Activated CD4-positive, alpha-beta memory T cell treated with anti-CD3 and anti-CD28 coated beads, Interleukin-2, amount 10 ng/mL, durations not matched to agents 7 days and 5 days (primary cell): ENCODE measurements at places on chromosomes 7 and 10. TPM values are rescaled to one million over a fixed set of nuclear protein-coding genes. Genes with fewer than 3 reads are reported as not detected.
A peak's percentile ranks its signal among the peaks of the same experiment; 100 is the strongest.

DNA sequence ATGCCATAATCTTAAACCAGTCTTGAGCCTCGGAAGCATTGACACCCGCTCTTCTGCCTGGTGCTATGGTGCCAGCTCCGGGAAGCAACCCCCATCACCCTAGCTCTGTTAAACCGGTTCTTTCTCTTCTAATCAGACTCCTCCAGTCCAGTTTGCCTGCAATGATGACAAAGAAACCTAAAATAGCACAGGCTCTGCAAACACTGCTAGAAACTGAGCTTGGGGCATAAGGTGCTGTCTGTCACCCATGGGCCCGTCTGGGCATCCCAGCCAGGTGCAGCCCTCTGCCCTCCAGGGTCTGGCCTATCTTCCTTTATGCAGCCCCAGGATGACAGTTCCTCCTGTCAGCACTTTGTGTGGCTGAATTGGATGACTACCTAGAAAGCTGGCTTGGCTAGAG, 14.2 kb upstream of the CAMK2G start:
- no peak for DNase-seq
- H3K27ac ChIP-seq: no peak overlapping the region
- H3K4me3 ChIP-seq: no peak overlapping the region
- peaks cover 16% of the 10 kb centered on the region for H3K4me1 ChIP-seq

GRCh38 chr10:74174521-74174920, 23.5 kb downstream of the ADK start:
- H3K4me3 ChIP-seq: no peak overlapping the region
- H3K4me1 ChIP-seq: peaks cover 29% of the 10 kb centered on the region
- H3K27me3 ChIP-seq: no peaks in the 10 kb centered on the region
- no peaks in the 10 kb centered on the region for H3K36me3 ChIP-seq
- no peak overlapping the region for H3K27ac ChIP-seq

DNA sequence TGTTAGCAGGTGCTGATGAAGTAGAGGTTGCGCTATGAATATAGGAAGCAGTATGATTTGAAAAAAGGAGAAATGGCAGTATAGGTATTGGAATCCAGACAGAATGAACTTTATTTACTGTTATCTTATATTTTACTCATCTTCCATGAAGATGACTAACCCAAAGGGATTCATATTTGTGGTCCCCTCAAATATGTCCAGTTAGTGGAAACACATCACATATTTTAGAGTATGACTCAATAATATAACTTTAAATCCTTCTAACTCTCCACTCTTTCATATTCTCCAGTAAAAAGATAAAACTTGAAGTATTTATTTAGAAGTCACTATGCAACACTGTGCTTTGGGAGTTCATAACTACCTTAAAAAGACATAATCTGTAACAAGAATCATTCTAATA, 286.5 kb upstream of the LRRTM3 start:
- no peak overlapping the region for H3K27ac ChIP-seq
- H3K36me3 ChIP-seq: no peaks in the 10 kb centered on the region
- no peak for DNase-seq
- H3K27me3 ChIP-seq: no peaks in the 10 kb centered on the region
- H3K4me1 ChIP-seq: no peaks in the 10 kb centered on the region

DNA sequence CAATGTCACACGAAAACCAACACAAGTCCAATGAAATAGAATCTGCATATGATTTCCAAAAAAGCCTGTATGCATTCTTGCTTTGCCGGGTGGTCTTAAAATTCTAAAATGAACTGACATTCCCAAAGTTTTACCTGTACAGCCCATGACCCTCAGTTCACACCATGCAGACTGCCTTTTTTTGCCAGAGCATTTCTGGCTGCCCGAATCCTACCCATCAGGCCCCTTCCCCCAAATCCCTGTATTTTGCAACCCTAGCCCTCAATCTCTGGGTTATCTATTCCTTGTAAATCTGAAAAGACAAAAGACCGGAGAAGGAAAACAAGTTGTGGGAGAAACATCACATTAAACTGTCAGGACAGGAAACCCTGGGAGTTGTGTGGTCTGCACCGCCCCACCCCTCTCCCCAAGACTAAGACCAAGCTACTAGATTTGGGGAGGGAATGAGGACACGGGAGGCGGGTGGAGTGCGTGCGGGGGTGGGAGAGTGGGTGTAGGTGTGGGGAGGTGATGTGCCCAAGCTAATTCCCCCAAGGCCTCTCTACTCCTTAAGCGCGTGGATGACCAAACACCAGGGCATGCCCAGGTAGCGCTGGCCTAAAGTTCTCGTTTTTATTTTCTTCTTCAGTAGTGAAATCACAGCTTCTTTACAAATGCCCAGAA, 1.4 kb downstream of the JCAD start:
- H3K4me3 ChIP-seq: no peak overlapping the region
- H3K36me3 ChIP-seq: peaks cover 3% of the 10 kb centered on the region
- H3K4me1 ChIP-seq: peaks cover 7% of the 10 kb centered on the region
- no peak overlapping the region for H3K27ac ChIP-seq

DNA sequence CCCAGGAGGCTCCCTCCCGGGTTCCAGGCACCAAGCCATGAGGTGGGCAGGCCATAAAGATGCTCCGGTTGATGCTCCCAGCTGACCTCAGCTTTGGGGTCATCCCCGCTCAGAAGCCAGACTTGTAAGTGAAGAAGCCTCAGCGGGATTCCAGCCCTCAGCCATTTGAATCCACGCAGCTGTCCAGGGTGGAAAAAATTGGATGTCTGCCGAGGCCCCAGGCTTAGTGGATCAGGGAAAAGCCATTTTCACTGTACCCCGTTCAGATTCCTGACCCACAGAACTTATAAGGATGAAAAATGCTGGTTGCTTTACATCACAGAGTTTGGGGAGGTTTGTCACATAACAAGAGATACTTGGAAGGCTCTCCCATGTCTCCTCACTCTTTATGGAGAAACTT, 49.2 kb upstream of the CPN1 start:
- peaks cover 40% of the 10 kb centered on the region for H3K27me3 ChIP-seq
- H3K4me1 ChIP-seq: peaks cover 3% of the 10 kb centered on the region
- DNase-seq: no peak
- H3K4me3 ChIP-seq: no peak overlapping the region
- H3K36me3 ChIP-seq: peaks cover 3% of the 10 kb centered on the region

- H3K4me1 ChIP-seq: no peaks in the 10 kb centered on the region
- DNase-seq: no peak
- H3K4me3 ChIP-seq: no peak overlapping the region
- no peaks in the 10 kb centered on the region for H3K36me3 ChIP-seq
- no peak overlapping the region for H3K27ac ChIP-seq
These were observed 8.4 kb downstream of the AQP1 start for GRCh38 chr7:30920021-30920583.

- H3K4me3 ChIP-seq: no peak overlapping the region
- H3K27me3 ChIP-seq: no peaks in the 10 kb centered on the region
- H3K27ac ChIP-seq: no peak overlapping the region
- H3K36me3 ChIP-seq: no peaks in the 10 kb centered on the region
- no peaks in the 10 kb centered on the region for H3K4me1 ChIP-seq
These were observed 293.1 kb downstream of the C7orf25 start for GRCh38 chr7:42618651-42619360.

- H3K36me3 ChIP-seq: no peaks in the 10 kb centered on the region
- no peak within 1 kb of the TSS for H3K4me3 ChIP-seq
- peaks cover 13% of the 10 kb centered on the region for H3K4me1 ChIP-seq
- DNase-seq: no peak
- H3K27ac ChIP-seq: no peak within 1 kb of the TSS
These were observed at the start of gene PRSS2 for GRCh38 chr7:142770661-142771352. Gene PRSS2 (plus strand): TSS chr7:142770970. CDS start chr7:142770983, 13 bp downstream.

DNA sequence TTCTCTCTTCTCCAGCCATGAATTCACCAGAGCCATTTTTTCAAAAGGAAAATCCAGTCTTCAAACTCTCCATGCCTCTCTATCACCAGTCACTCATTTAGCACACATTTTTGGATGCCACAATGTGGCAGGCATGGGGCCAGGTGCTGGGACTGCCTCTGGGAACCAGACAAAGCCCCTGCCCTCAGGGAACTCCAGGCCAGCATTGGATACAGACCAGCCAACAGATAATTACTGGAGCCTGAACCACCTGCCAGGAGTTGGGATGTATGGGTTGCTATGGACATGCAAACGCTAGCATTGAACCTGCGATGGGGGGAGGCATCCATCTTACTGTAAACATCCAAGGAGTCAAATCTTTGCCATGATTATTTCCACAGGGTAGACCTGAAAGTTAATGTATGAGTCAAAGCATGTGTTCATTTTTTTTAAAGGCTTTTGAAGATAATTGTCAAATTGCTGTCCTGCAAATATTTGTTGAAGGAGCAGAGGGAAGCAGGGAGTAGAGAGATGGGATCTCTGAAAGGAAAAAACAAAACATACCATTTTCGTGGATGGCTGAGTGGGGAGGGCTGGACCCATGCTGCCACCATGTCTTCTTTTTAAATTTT, 43.2 kb downstream of the SRRM3 start:
- H3K27ac ChIP-seq: no peak overlapping the region
- H3K36me3 ChIP-seq: no peaks in the 10 kb centered on the region
- peaks cover 6% of the 10 kb centered on the region for H3K27me3 ChIP-seq
- no peak for DNase-seq
- no peak overlapping the region for H3K4me3 ChIP-seq

- H3K27me3 ChIP-seq: no peaks in the 10 kb centered on the region
- peak overlapping the region; percentile 80 for H3K27ac ChIP-seq
- peaks cover 33% of the 10 kb centered on the region for H3K36me3 ChIP-seq
- no peak for DNase-seq
These were observed 23.2 kb downstream of the NT5C3A start for GRCh38 chr7:33039257-33039902.

DNA sequence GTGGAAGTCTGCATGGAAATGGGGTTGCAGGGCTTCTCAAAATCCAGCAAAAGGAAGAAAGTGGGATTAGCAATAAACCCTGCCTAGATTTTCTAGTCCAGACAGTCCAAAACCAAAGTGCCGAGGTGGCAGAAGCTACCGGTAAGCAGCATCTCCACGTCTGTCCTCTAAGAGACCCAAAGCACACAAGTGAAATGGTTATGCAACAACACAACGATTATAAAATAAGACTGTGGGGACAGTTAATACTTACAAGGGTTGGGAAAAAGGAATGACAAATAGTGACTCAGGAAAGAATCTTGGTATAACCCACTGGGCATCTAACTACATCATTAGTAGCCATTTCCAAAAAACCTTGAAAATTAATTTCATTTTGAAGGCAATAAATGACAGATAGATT, 24.7 kb downstream of the CREB3L2 start:
- H3K36me3 ChIP-seq: peaks cover 22% of the 10 kb centered on the region
- DNase-seq: no peak
- H3K27me3 ChIP-seq: no peaks in the 10 kb centered on the region
- H3K27ac ChIP-seq: no peak overlapping the region
- no peaks in the 10 kb centered on the region for H3K4me1 ChIP-seq

DNA sequence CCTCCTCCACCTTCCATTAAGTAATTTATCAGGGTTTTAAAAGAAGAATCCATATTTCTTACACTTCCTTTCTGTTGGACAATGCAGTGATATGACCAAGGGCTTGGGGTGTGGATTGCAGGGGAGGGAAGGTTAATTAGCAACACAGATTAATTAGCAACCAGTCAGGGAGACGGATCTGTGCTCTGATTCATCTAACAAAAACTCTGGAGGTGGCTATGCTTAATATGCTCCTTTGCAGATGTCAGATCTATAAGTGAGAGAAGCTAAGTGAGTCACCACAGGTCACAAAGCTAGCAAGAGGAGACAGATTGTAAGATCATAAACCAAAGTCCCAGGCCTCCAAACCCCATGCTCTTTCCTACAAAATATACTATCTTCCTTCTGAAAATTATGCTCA, 178.8 kb upstream of the ITGB1 start:
- H3K4me3 ChIP-seq: no peak overlapping the region
- peak overlapping the region; percentile 90 for H3K27ac ChIP-seq
- peaks cover 8% of the 10 kb centered on the region for H3K36me3 ChIP-seq
- DNase-seq: no peak
- peaks cover 88% of the 10 kb centered on the region for H3K4me1 ChIP-seq

- H3K4me3 ChIP-seq: no peak overlapping the region
- H3K4me1 ChIP-seq: no peaks in the 10 kb centered on the region
- no peak overlapping the region for H3K27ac ChIP-seq
These were observed 53.3 kb downstream of the TFPI2 start for GRCh38 chr7:93837245-93837644.

- H3K36me3 ChIP-seq: no peaks in the 10 kb centered on the region
- no peak overlapping the region for H3K4me3 ChIP-seq
- H3K27me3 ChIP-seq: no peaks in the 10 kb centered on the region
- H3K4me1 ChIP-seq: peaks cover 18% of the 10 kb centered on the region
- no peak overlapping the region for H3K27ac ChIP-seq
These were observed 6.4 kb upstream of the MKRN1 start for GRCh38 chr7:140485500-140486265.

DNA sequence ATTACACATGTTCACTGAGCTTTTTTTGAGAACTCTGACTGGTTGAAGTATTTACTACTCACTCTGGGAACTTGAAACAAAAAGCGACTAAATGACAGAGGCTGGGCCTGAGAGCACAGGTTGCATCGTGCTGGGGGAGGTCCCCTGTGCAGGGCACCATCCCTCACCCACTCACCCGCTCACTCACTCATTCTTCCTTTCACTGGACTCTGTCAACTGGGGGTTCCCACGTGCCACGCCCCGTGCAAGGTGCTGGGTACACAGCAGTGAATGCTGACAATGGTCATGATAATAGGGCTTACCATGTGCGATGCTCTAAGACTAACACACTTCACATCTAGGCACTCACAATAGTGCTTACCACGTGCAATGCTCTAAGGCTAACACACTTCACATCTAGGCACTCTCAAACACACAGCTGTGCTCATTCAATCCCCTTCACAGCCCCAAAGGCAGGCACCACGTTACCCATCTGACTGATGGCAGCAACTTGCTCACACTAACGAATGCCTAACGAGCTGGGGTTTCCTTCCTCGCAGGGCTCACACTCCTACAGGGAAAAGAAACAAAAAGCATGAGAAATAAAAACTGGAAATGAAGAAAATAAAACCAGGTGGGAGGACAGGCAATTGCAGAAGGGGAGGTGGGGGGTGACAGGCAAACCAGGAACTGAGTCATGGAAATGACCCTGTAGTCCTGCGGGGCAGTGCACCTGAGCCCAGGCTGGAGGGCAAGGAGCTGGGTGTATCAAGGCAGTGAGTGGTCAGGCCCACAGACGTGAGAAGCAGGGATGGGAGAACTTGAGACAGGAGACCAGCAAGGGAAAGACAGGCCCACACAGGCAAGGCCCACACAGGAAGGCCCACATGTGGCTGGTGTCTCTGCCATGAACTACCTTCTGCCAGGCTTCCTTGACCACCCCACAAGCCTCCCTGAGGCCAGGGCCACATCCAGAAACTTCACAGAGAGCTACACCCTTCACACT, 147.0 kb upstream of the FAM20C start:
- DNase-seq: no peak
- H3K4me3 ChIP-seq: no peak overlapping the region
- no peaks in the 10 kb centered on the region for H3K4me1 ChIP-seq
- no peak overlapping the region for H3K27ac ChIP-seq
- peaks cover 3% of the 10 kb centered on the region for H3K27me3 ChIP-seq
- H3K36me3 ChIP-seq: no peaks in the 10 kb centered on the region

TRA2A gene
- total RNA-seq: 98.1 TPM

POU6F2 gene
- total RNA-seq: not detected

CFAP70 gene
- total RNA-seq: 0.70 TPM
